Activated T-helper 2 cell treated with anti-CD3 and anti-CD28 coated beads, Interferon-gamma antibody, Interleukin-2, Interleukin-4, amounts not matched to agents 10 μg/mL and 5 μg/mL and 100 μg/mL, durations not matched to agents 14 hours and 24 hours and 36 hours (primary cell): ENCODE measurements at places on chromosomes 3 and 15. TPM values are rescaled to one million over a fixed set of nuclear protein-coding genes. Genes with fewer than 3 reads are reported as not detected.

DNA sequence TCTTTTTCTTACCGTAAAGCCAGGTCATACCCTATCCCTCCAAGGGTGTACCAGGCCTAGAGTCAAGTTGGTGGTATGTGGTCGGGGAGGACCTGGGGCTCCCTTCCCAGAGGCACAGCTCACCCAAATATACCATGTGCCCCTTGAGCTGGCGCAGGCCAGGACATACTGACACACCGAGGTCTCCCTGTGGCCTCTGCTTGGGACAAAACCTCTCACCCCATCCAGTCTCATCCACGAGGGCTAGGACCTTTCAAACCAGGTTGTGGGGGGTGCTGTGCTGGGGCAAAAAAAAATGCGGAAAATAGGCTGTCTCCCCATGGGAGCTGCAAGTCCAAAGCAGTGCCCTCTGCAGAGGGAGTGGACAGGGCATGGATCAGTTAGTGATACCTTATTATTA is 22.8 kb downstream of the PTH1R start:
- H3K36me3 ChIP-seq = no peaks in the 10 kb centered on the region
- H3K4me1 ChIP-seq = no peaks in the 10 kb centered on the region
- H3K27me3 ChIP-seq = peaks cover 15% of the 10 kb centered on the region

ST3GAL6 gene
- total RNA-seq = 0.05 and 0.44 TPM in 2 replicates

ZNF501 gene
- total RNA-seq = 1.1 and 1.3 TPM in 2 replicates

CXCR6 gene
- total RNA-seq = 9.3 and 10.7 TPM in 2 replicates

GRCh38 chr3:117910820-117911521 is 1123.7 kb downstream of the IGSF11 start:
- no peaks in the 10 kb centered on the region for H3K4me1 ChIP-seq
- H3K27ac ChIP-seq = no peak overlapping the region
- H3K27me3 ChIP-seq = no peaks in the 10 kb centered on the region
- DNase-seq = no peak

DNA sequence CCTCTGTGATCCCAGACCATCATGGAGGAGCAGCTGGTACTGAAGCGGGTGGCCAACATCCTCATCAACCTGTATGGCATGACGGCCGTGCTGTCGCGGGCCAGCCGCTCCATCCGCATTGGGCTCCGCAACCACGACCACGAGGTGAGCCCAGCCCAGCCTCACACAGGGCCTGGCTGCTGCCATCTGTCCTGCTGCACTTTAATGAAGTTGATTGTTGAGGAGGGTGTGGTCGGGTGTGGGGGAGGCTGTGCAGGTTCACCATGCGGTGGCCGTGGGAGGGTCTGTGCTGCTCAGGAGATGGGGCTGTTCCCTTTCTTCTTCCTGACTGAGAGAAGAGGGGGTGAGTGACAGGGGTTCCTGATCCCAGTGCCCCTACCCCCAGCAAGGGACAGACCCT is 30.6 kb downstream of the ACAD9 start:
- no peaks in the 10 kb centered on the region for H3K4me1 ChIP-seq
- H3K4me3 ChIP-seq = no peak overlapping the region
- no peak for DNase-seq
- H3K27me3 ChIP-seq = no peaks in the 10 kb centered on the region
- no peak overlapping the region for H3K27ac ChIP-seq
- peaks cover 46% of the 10 kb centered on the region for H3K36me3 ChIP-seq

GRCh38 chr3:177284383-177284881 is 87.2 kb upstream of the TBL1XR1 start:
- H3K36me3 ChIP-seq = peaks cover 15% of the 10 kb centered on the region
- no peaks in the 10 kb centered on the region for H3K27me3 ChIP-seq
- no peak overlapping the region for H3K4me3 ChIP-seq
- H3K4me1 ChIP-seq = peaks cover 23% of the 10 kb centered on the region
- peak; percentile 9 for DNase-seq

GRCh38 chr15:50675535-50676144 is 11.0 kb downstream of the TRPM7 start:
- no peak overlapping the region for H3K4me3 ChIP-seq
- peaks cover 7% of the 10 kb centered on the region for H3K4me1 ChIP-seq
- H3K27ac ChIP-seq = no peak overlapping the region
- DNase-seq = no peak
- H3K36me3 ChIP-seq = peaks cover 26% of the 10 kb centered on the region

GRCh38 chr3:38067508-38068233 is 28.7 kb downstream of the DLEC1 start:
- no peaks in the 10 kb centered on the region for H3K4me1 ChIP-seq
- H3K27ac ChIP-seq = no peak overlapping the region
- H3K4me3 ChIP-seq = no peak overlapping the region
- no peak for DNase-seq
- H3K27me3 ChIP-seq = peaks cover 6% of the 10 kb centered on the region
- H3K36me3 ChIP-seq = no peaks in the 10 kb centered on the region

GCSAM gene
- 1.6 and 1.9 TPM in 2 replicates for total RNA-seq

DNA sequence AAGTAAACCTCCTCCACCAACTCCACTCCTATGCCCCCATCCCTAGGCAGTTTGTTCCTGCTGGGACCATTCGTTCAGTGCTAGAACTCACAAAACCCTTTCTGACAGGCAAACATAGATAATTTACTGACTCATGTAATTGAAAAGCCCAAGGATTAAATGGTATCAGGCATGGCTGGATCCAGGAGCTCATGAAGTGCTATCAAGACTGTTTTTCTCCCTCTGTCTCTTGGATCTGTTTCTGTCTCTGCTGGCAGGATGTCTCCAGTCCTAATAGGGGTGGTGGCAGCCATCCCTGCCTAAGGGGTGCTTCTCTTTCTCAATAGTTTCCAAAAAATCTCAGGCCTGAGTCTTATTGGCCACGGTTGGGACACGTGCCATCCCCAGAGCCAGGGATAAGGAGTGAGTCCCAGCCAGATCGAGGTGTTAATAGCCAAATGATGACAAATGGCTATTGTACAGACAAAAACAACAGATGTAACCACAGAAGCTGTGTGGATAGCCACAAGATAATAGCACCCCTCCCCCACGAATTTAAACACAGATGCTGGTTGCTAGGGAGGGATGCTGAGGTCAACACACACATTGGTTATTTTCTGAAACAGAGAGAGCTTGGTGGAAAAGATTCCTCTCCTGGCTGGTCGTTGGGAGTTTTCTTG is 168.6 kb downstream of the SHQ1 start:
- H3K27ac ChIP-seq = no peak overlapping the region
- no peaks in the 10 kb centered on the region for H3K27me3 ChIP-seq
- no peak overlapping the region for H3K4me3 ChIP-seq
- DNase-seq = no peak
- H3K36me3 ChIP-seq = no peaks in the 10 kb centered on the region

- H3K36me3 ChIP-seq = no peaks in the 10 kb centered on the region
- H3K27me3 ChIP-seq = peaks cover 22% of the 10 kb centered on the region
- DNase-seq = no peak
- no peak overlapping the region for H3K4me3 ChIP-seq
- no peak overlapping the region for H3K27ac ChIP-seq
Observed at GRCh38 chr3:33318710-33319380, 41.6 kb downstream of the FBXL2 start.

GRCh38 chr3:97895216-97895615 is 73.4 kb downstream of the CRYBG3 start:
- H3K27ac ChIP-seq = no peak overlapping the region
- H3K4me3 ChIP-seq = no peak overlapping the region
- no peaks in the 10 kb centered on the region for H3K27me3 ChIP-seq
- no peaks in the 10 kb centered on the region for H3K4me1 ChIP-seq

GRCh38 chr3:138344754-138345153 is 3.6 kb upstream of the MRAS start:
- peaks cover 3% of the 10 kb centered on the region for H3K36me3 ChIP-seq
- peaks cover 32% of the 10 kb centered on the region for H3K27me3 ChIP-seq
- H3K27ac ChIP-seq = no peak overlapping the region
- H3K4me1 ChIP-seq = peaks cover 5% of the 10 kb centered on the region
- no peak for DNase-seq

GRCh38 chr15:73051391-73051806 is 864 bp upstream of the NEO1 start:
- no peak overlapping the region for H3K27ac ChIP-seq
- no peaks in the 10 kb centered on the region for H3K36me3 ChIP-seq
- peaks cover 11% of the 10 kb centered on the region for H3K4me1 ChIP-seq

OXTR gene
- 0.90 and 1.5 TPM in 2 replicates for total RNA-seq

EHHADH gene
- 2.9 and 3.2 TPM in 2 replicates for total RNA-seq

- peaks cover 19% of the 10 kb centered on the region for H3K27me3 ChIP-seq
- H3K36me3 ChIP-seq = no peaks in the 10 kb centered on the region
- no peaks in the 10 kb centered on the region for H3K4me1 ChIP-seq
- H3K27ac ChIP-seq = no peak overlapping the region
- DNase-seq = no peak
Observed at GRCh38 chr3:172839679-172840078, 89.2 kb downstream of the ECT2 start.

ITGB5 gene
- total RNA-seq = 3.3 and 4.3 TPM in 2 replicates

DNA sequence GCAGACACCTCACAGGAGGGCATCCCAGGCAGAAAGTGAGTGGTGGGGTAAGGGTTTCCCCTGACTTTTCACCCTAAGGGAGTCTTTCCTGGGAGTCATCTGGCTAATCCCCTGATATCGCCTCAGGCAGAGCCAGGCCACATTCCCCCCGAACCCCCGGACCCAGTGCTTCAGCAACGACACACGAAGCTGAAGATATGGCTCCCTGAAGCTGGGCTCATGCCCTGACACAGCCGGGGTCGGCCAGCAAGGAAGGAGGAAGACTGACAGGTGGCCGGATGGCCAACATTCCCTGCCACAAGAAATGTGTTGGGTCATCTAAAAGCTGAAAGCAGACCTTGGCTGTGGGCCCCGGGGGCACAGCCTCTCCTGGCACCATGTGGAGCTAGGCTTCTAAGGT is 14.4 kb downstream of the CHST13 start:
- no peaks in the 10 kb centered on the region for H3K36me3 ChIP-seq
- no peak for DNase-seq
- H3K27me3 ChIP-seq = peaks cover 10% of the 10 kb centered on the region
- H3K4me3 ChIP-seq = no peak overlapping the region
- H3K4me1 ChIP-seq = peaks cover 10% of the 10 kb centered on the region

GRCh38 chr3:99656624-99657023 is 18.2 kb downstream of the COL8A1 start:
- H3K4me3 ChIP-seq = no peak overlapping the region
- H3K27me3 ChIP-seq = no peaks in the 10 kb centered on the region
- no peak for DNase-seq
- no peaks in the 10 kb centered on the region for H3K4me1 ChIP-seq
- no peak overlapping the region for H3K27ac ChIP-seq

CEMIP gene
- 0.30 TPM in 1 of 2 replicates, not detected in the other for total RNA-seq

- DNase-seq = no peak
- no peak overlapping the region for H3K4me3 ChIP-seq
- peaks cover 12% of the 10 kb centered on the region for H3K4me1 ChIP-seq
- peaks cover 15% of the 10 kb centered on the region for H3K36me3 ChIP-seq
- H3K27ac ChIP-seq = no peak overlapping the region
Observed at GRCh38 chr15:45630917-45631691, 3.7 kb upstream of the SQOR start.

GRCh38 chr3:13303410-13303809 is 116.7 kb downstream of the NUP210 start:
- no peaks in the 10 kb centered on the region for H3K27me3 ChIP-seq
- peaks cover 4% of the 10 kb centered on the region for H3K36me3 ChIP-seq
- no peak overlapping the region for H3K4me3 ChIP-seq
- H3K4me1 ChIP-seq = peaks cover 2% of the 10 kb centered on the region

NAALADL2 gene
- total RNA-seq = not detected in 2 replicates

- no peak for DNase-seq
- H3K27me3 ChIP-seq = no peaks in the 10 kb centered on the region
- H3K36me3 ChIP-seq = peaks cover 46% of the 10 kb centered on the region
- no peak overlapping the region for H3K27ac ChIP-seq
- H3K4me3 ChIP-seq = no peak overlapping the region
Observed at GRCh38 chr3:125324341-125324740, 50.8 kb downstream of the ZNF148 start.

DNA sequence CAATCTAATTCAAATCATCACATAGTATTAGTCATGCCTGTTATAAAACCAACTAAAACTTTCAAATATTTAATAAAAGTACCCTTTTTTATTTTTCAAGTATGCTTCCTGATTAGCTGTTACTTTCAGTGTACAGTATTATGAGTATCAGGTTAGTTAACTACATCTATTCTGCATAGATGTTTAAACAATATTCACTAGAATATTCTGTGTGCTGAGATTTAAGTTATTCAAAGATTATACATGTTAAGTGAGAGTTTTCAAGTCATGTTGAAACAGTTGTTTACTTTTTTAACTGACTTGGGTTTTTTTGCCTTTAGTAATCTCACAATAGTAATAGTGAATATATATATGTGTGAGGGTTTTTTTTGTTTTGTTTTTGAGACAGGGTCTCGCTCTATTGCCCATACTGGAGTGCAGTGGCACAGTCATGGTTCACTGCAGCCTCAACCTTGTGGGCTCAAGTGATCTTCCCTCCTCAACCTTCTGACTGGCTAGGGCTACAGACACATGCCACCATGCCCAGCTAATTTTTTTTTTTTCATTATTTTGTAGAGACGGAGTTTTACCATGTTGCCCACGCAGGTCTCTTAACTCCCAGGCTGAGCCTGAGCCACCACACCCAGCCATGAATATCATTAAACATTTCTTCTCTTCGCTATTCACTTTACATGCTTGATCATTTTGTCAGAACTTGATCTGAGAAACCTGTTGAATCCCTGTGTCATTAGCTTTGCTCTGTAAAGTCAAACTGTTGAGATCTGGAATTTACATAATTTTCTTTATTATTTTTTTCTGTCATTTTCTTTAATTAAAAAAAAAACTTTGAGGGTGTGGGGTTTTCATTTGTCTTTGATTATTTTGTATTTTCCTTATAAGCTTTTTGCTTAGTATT is 286.2 kb upstream of the UBE2E1 start:
- DNase-seq = no peak
- H3K27me3 ChIP-seq = peaks cover 2% of the 10 kb centered on the region
- H3K27ac ChIP-seq = no peak overlapping the region
- H3K4me3 ChIP-seq = no peak overlapping the region
- H3K36me3 ChIP-seq = no peaks in the 10 kb centered on the region
- H3K4me1 ChIP-seq = no peaks in the 10 kb centered on the region

FBLN2 gene
- total RNA-seq = not detected in 2 replicates

GRCh38 chr3:34955680-34956079 is 683.6 kb upstream of the ARPP21 start:
- no peaks in the 10 kb centered on the region for H3K36me3 ChIP-seq
- no peak overlapping the region for H3K4me3 ChIP-seq
- DNase-seq = no peak

DNA sequence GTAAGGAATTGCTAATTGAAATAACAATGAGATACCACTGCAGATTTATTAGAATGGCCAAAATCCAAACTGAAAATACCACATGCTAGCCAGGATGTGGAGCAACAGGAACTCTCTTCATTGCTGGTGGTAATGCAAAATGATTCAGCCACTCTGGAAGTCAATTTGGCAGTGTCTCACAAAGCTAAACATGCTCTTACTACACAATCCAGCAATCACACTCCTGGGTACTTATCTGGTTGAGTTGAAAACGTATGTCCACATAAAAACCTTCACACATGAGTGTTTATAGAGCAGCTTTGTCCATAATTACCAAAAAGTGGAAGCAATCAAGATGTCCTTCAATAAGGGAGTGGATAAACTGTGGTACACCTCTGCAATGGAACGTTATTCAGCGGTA is 113.3 kb downstream of the SMAD6 start:
- H3K27me3 ChIP-seq = peaks cover 11% of the 10 kb centered on the region
- no peak overlapping the region for H3K4me3 ChIP-seq
- DNase-seq = no peak
- no peaks in the 10 kb centered on the region for H3K36me3 ChIP-seq
- no peak overlapping the region for H3K27ac ChIP-seq
